ENCODE measurements at places on chromosomes 12 and 14.

- DNase-seq, result no peak
These were observed 126.8 kb upstream of the USP15 start for GRCh38 chr12:62133440-62133839.

DNA sequence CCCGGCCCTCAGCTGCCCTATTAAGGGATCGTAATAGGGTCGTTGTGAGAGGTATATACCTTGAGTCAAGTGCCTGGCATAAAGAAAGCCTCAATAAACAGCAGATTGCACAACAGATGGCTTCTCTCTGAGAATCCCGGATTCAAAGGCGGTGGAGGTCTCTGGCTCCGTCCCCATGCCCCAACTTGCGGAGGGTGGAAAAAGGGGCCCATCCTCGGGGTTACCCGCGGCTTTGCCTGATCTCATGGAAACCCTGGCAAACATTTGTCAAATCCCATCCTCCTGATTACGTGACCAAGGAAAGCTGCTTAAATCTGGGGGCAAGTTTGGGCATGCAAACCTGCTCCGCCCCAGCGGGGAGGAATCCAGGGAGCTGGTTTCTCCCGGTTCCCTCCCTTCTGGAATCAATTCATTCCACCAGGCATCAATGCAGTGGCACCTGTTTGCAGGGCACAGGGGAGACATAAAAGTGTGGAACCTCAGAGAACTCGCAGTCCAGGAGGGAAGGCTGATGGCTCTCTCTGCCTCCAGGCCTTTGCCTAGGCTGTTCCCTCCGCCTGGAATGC is 12.3 kb downstream of the TRPV4 start:
- DNase-seq, result no peak

- no peak for DNase-seq
These were observed 56.6 kb downstream of the WDR20 start for GRCh38 chr14:102196039-102196901.

DNA sequence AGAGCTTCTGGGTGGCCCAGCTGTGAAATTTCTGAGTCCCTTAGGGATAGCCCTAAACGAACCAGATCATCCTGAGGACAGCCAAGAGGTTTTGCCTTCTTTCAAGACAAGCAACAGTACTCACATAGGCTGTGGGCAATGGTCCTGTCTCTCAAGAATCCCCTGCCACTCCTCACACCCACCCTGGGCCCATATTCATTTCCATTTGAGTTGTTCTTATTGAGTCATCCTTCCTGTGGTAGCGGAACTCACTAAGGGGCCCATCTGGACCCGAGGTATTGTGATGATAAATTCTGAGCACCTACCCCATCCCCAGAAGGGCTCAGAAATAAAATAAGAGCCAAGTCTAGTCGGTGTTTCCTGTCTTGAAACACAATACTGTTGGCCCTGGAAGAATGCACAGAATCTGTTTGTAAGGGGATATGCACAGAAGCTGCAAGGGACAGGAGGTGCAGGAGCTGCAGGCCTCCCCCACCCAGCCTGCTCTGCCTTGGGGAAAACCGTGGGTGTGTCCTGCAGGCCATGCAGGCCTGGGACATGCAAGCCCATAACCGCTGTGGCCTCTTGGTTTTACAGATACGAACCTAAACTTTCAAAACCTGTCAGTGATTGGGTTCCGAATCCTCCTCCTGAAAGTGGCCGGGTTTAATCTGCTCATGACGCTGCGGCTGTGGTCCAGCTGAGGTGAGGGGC is 38.9 kb downstream of the DAD1 start:
- DNase-seq, result no peak

DNA sequence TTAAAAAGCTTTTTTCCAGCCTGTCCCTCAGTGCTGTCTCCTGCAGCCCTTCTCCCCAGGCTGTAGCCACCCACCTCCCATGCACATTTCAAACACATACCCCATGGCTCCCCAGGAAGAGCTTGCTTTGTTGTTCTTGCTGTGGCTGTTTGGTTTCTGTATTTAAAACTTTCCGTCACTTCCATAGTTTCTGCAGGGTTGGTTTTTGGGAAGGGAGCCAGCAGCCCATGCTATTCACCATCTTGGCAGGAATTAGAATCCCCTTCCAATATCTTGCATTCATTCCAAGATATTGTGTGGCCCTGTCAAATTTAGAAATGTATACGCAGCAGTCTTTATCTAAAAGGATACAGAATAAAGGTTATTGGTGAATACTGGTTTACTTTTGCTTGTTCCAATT is 29.6 kb downstream of the CFAP251 start:
- DNase-seq, result no peak

DNA sequence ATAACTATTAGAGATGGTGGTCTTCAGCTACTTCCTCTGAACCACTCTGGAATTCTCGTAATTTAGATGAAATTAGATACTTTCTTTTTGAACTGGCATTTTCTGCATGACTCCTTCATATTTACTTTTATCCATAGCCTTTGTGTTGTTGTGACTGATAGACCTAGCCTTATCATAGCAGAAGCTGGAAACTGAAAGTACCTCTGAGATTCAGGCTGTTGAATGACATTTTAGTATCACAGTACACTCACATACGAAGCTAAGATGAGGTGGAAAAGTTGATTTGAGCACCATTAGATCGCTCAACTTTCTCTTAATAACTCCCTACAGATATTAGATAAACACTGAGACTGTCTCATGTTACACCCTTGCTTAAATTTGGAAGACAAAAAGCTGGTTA is 525.1 kb upstream of the FBXO33 start:
- no peak for DNase-seq

DNA sequence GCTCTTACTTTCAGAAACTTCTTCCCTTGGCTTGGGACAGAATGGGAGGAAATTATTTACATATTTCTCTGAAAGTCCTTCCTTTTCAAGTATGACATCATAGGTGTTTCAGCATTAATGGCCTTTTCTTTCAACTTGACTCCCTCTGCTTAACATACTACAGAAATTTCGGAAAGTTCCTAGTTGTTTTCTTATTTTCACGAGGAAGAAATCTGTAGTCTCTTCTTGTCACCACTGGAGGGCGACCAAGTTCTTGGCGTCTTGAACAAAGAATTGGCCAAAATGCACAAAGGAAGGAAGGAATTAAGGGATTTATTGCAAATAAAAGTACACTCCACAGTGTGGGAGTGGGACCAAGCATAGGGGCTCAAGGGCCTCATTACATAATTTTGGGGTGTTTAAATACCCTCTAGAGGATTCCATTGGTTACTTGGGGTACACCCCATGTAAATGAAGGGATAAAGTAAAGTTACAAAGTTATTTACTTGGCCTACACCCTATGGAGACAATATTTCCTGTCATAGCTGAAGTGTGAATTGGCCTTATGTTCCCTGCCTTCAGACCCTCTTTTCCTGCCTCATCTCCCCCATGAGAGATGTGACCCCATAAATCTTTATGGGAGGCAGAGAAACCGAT is 70.4 kb downstream of the RPL10L start:
- DNase-seq, result no peak

GRCh38 chr12:4068981-4069669 is 195.9 kb upstream of the PARP11 start:
- no peak for DNase-seq

DNA sequence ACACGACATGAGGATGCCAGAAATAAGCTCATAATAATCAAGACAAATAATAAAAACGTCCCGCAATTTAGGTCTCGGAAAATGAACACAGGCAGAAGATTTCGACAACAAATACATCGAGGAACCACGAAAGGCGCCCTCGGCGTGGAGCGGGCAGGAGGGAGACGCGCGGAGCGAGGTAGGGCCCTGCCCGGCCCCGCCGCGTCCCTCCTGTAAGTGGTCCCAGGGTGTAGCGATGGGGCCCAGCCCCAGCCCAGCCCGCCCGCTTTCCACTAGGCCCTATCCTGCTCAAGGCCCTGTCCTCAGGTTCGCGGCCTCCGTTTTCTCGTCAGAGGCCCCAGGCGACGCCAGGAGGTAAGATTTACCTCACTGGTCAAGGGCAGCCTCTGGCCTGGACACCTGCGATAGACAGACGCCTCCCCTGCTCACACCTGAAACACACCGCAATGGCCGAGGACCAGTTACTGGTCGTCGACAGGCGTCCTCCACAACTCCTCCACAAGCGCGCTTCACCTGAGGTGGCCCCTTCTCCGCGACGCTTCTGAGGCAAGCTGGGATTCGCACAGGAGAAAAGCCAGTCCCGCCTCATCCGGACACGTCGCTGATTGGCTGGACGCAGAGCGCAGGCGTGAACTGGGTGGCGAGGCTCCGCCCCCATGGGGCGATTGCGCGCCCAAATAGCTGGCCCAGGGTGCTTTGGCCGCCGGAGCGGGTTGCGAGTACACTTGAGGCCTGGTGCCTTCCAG is at the start of gene SYCP3:
Gene SYCP3, minus strand, starts transcription at position 543 of the 746 bp plus-strand sequence. CDS start 1,527 bp downstream, outside the sequence.
- DNase-seq, result no peak

DNA sequence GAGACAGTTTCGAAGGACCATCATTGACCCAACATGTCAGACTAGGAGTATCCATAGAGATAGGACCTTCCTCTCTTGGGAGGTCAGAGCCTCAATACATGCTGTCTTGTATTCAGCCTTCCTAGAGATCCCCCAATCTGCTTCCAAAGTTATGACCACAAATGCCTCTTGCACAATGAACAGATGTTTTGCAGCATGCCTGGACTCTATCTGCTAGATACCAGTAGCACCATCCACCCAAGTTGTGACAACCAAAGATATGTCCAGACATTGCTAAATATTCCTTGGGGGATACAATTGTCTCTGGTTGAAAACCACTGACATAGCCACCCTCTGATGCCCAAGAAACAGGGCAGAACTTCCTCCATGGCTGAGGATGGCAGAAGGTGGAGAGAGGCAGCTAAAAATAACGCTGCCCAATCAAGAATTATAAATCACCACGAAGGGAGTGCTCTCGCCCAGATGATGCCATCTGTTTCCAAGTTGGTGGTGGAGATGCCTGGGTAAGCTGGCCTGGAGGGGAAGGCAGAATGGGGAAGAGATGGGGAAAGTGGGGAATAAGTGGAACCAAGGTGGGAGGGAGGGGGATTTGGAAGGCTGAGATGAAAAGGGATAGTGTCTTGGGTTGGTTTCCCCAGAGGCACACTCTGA is 42.9 kb upstream of the NOS1 start:
- no peak for DNase-seq

DNA sequence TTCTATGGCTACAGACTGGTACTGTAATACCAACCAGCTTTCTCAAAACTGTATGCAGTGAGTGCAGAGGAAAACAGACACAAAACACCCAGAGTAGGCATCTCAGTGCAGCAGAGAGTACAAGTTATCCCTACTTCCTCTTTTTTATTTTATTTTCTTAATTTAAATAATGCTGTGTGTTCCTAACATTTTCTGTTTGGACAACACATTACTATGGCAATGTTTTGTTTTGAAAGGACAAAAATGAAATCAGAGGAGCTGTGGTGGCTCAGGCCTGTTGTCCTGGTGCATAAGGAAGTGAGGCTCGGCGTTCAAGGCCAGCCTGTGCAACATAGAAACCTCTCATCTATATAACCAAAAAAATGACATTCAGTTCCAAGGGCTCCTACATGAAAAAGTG is 33.7 kb upstream of the SELPLG start:
- no peak for DNase-seq

- no peak for DNase-seq
These were observed 165.1 kb upstream of the ATP2B1 start for GRCh38 chr12:89873745-89874144.

DNA sequence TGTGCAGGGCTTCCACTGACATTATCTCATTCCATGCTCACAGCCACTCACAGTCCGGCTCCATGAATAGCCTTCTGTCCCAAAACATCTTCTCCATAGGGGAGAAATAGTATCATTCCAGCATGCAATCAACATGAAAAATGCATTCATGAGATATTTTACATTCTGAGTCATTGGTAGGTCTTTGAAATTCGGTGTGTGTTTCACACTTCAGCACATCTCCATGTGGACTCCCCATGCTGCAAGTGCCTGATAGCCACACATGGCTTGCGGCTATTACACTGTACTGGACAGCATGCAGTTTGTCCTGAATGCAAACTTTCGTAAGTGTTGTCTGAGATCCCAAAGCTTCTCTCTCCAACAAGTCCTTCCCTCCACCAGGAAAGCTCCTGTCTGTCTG is 449.3 kb downstream of the MED13L start:
- no peak for DNase-seq

- DNase-seq, result no peak
These were observed 1.1 kb downstream of the CCDC85C start for GRCh38 chr14:99602788-99603415.

- DNase-seq, result no peak
These were observed 147.5 kb downstream of the KITLG start for GRCh38 chr12:88432531-88433490.

GRCh38 chr14:73896521-73896920 is 9.9 kb downstream of the ZNF410 start:
- no peak for DNase-seq

- DNase-seq, result no peak
These were observed 4.6 kb downstream of the PKP2 start for GRCh38 chr12:32891956-32892355.

- no peak for DNase-seq
These were observed 243.0 kb upstream of the TMTC1 start for GRCh38 chr12:30026621-30027234.

DNA sequence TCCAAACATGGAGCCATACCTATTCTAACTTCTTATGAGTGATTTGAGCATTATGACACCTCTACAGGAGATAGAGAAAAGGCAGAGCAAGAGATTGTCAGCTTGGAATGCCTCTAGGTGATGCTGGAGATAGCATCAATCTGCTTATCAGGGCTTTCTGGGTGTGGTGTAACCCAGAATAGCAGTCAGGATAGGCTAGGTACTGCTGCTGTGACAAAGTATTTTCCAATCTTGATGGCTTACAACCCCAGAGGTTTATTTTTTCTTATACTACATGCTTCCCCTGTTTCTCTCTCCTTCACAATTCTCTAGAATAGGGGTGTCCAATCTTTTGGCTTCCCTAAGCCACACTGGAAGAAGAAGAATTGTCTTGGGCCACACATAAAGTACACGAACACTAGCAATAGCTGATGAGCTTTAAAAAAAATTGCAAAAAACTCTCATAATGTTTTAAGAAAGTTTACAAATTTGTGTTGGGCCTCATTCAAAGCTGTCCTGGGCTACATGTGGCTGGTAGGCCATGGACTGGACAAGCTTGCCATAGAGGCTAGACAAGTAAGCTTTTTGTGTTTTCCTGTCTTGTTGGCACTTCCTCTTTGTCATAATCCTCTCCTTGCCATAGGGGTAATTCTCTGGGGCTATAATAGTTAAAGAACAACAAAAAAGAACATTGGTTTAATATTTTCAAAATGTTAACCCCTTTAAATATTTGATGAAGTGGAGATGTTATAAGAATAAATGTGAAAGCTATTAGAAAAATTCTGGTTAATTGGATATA is 123.9 kb upstream of the PMCH start:
- DNase-seq, result no peak

DNA sequence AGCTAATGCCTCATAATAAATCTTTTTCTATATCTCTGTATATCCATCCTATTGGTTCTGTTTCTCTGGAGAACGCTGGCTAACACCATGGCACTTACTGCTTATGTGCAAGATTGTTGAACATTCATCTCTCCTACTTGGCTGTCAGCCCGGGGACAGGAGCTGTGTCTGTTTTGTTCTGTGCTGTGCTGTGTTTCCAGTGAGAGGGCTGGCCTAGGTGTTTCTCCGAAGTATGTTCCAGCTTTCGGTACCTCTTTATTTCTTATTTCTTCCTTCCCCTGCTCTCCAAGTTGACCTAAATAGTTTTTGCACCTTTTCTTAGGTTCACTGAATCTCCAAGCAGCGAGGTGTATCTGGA is 18.8 kb upstream of the NR4A1 start:
- no peak for DNase-seq
